ENCODE measurements at places on chromosomes 3 and 15.

- no peak for DNase-seq
These were observed 102.6 kb downstream of the ITPR1 start for GRCh38 chr3:4595710-4596113.

- DNase-seq = no peak
These were observed 9.2 kb upstream of the SIN3A start for GRCh38 chr15:75460646-75461045.

DNA sequence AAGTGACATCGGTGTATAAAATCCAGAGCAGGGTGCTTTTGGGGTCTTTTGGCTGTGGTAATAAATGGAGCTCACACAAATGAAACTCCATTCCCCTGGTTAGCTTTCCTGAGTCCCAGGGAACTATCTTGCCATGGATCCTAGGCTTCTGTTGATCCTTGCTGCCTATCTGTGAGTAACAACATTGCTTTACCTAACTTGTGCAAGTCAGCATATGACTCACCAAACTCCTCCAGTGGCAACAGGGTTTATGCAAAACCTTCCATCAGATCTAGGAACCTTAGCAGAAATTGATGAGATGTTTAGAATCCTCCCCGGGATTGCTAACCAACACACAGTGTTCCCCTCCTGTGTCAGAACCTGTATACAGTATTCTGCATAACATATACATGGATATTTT lies 105.4 kb downstream of the SCAPER start:
- DNase-seq = peak; percentile 60

- no peak for DNase-seq
These were observed 1.2 kb downstream of the TLNRD1 start for GRCh38 chr15:81002009-81002330.

- DNase-seq = peak; percentile 68
These were observed 610 bp upstream of the SATB1 start for GRCh38 chr3:18425641-18426257.

DNA sequence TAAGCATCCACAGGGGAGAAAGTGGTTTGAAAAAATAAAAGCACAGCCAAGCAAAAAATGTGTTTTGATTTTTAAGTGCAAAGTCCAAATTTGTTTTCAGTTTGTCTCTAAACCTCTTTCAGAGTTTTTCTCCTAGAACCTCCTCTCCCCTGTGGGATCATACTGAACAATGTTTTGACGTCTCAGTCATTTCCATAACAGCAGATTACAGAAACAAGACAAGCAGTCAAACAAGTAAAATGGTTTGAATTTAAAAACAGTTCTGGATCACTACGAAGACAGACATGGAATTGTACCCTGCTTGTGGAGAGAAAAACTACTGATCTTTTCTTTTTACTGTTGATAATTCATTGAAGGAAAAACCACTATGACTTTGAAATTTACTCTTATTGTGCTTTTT lies 245.7 kb upstream of the CNTN4 start:
- DNase-seq = no peak

- DNase-seq = no peak
These were observed 366.0 kb upstream of the TBL1XR1 start for GRCh38 chr3:177563243-177563780.

GRCh38 chr3:156246961-156247725 lies 126.8 kb downstream of the KCNAB1 start:
- DNase-seq = no peak

GRCh38 chr3:179373938-179374337 lies 26.4 kb downstream of the MFN1 start:
- DNase-seq = peak; percentile 7

GRCh38 chr3:24854748-24855147 lies 360.1 kb upstream of the THRB start:
- DNase-seq = no peak

GRCh38 chr3:29649815-29650547 lies 369.1 kb downstream of the RBMS3 start:
- no peak for DNase-seq

GRCh38 chr15:40011303-40011702 lies 27.7 kb downstream of the SRP14 start:
- no peak for DNase-seq

GRCh38 chr3:10189557-10190354 lies 25.0 kb downstream of the IRAK2 start:
- DNase-seq = no peak

DNA sequence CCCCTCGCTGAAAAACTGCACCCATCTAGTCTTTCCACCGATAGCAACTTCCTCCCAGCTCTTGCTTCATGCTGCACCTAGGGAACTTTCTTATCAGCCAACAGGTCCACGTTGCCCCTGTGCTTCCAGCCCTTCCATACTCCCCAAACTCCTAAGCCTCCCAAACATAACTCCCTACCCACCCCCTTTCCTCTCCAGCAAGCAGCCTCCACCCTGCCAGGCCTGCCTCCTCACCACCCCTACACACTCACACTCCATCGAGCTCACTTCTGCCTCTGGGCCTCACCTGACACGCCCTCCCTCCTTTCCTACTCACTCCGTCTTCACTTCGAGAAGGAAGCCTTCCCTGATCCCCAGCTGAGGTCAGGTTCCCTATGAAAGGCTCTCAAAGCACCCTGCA lies 8.1 kb downstream of the INSYN1 start:
- DNase-seq = no peak

DNA sequence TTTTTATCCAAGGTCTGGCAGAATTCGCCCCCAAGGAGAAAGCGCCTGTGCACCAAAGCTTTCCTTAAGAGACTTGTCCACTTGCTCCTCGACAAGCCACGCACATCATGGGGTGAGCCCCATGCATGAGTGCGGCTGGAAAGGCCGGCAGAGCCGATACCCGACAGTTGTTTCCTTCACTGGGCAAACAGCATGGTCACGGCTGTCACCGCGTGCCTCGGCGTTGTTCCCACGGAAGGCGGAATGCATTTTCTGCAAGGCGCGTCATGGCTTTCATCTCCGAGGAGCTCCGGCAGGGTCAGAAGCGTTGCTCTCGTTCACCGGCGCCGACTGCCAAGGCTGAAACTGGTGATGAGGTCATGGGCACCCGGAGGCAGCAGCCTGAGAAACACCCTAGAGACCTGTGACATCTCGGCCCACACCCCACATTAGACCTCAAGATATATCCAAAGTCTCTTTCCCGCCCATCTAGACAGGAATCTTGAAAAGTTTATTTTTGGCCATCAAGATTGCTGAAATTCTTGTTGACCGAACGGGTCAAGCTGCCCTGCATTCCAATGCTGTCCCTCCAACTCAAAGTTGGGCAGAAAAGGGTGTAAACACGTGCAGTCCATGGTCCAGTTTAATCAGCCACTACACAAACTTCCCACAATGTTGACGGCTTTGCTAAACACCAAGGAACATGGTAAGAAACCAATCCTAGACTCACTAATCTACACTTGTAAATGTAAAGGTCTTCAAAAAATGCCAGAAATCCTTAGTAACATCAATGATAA lies 604 bp upstream of the TJP1 start:
- DNase-seq = peak; percentile 84

GRCh38 chr3:108406063-108406660 lies 104.2 kb downstream of the MYH15 start:
- no peak for DNase-seq

GRCh38 chr3:54858093-54858785 lies 69.6 kb downstream of the LRTM1 start:
- DNase-seq = no peak

- DNase-seq = no peak
These were observed 31.4 kb downstream of the CTDSPL start for GRCh38 chr3:37892927-37893600.

- DNase-seq = peak; percentile 48
These were observed 6.3 kb downstream of the GORASP1 start for GRCh38 chr3:39101022-39101689.

GRCh38 chr15:77414789-77415442 lies 5.0 kb downstream of the PEAK1 start:
- DNase-seq = no peak

GRCh38 chr3:122067588-122068240 lies 12.6 kb downstream of the CD86 start:
- DNase-seq = no peak

DNA sequence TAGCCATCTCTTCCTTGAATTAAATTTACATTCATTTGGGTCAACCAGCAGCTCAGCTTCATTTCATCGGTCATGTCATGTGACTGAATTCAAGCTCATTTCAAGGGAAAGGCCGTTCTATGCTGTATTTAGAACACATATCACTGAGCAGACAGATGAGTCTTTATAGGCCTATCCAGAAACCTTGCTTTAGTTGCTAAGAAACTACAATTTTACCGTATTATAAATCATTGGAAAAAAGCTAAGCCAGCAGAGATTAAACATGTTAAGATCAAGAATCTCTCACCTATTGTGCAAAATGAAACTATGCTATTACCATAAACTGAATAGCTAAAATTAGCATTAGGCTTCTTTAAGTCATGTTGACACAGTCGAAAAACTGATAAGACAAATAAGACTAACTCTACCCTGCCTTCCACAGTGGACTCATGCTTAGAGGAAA lies 2.2 kb downstream of the NPTN start:
- peak; percentile 16 for DNase-seq

- no peak for DNase-seq
These were observed 5.5 kb downstream of the IQSEC1 start for GRCh38 chr3:13067778-13068177.

- DNase-seq = no peak
These were observed 573.7 kb downstream of the TBL1XR1 start for GRCh38 chr3:176623468-176624150.

GRCh38 chr3:12458901-12459300 lies 25.4 kb upstream of the TSEN2 start:
- DNase-seq = no peak

- no peak for DNase-seq
These were observed 93.1 kb downstream of the C3orf70 start for GRCh38 chr3:185059766-185060165.
